Tongue (tissue), 3 donors: ENCODE measurements at places on chromosomes 2 and 18. TPM values are rescaled to one million over a fixed set of nuclear protein-coding genes. Genes with fewer than 3 reads are reported as not detected.

The HOXD12 gene
- not detected for total RNA-seq

The CCDC195 gene
- total RNA-seq: not detected

The SEH1L gene
- 28.8 TPM for total RNA-seq

The CCDC150 gene
- total RNA-seq: 2.4 TPM

The VAMP8 gene
- total RNA-seq: 8.2 TPM

The ERICH2 gene
- 1.6 TPM for total RNA-seq
